ENCODE measurements at places on chromosomes 6 and 20.

DNA sequence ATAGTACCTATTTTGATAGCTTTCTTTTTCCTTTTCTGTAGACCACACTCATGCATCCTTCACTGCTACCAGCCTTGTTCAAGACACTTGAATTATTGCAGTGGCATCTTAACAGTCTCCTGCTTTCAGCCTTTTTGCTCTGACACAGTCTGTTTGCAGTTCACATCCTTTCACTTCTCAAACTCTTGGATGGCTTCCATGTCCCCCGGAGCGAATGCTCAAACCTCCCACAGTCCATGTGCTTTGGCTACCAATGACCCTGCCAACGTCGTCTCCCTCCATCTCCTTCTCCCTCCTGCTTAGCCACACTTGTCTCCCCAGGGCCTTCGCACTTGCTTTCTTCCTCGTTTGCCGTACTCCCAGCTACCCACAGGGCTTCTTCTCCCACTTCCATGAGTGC lies 270.0 kb upstream of the ZFP64 start:
- no peak for DNase-seq

DNA sequence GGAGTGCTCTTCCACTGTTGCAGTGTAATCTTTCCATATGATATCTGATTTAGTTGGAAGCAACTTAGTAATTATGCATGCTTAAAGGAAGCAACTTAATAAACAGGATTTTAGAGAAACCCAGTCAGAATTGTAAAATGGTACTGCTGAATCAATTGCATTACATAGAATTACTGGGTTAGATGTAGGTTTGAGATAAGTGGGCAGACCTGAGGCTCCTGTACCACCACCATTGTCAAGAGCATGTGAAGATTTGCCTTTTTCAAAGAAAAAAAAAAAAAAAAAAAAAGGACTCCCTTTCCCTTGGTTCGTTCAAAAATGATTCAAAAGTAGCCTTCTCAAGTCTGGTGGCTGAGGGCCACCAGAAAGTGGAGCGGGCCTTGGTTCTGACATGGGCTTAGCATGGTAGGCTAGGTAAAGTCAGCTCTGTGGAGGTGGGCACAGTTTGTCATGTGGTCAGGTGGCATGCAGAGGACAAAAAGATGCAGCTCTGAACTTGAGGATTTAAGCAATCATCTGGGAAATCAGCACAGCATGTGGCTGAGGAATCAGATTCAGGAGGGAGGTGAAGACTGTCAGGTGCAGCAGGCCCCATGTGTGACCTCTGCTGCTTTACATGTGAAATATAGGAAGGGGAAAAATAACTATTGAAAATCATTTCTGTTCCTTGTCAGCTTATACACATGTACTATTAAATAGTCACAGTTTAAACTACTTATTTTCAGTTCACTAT lies 32.4 kb downstream of the ARID1B start:
- DNase-seq: no peak

- DNase-seq: no peak
These were observed 8.6 kb upstream of the GABBR1 start for GRCh38 chr6:29641430-29642148.

- peak; percentile 56 for DNase-seq
These were observed 117.3 kb downstream of the TMEM170B start for GRCh38 chr6:11654876-11655275.

GRCh38 chr6:41531591-41532582 lies 14.3 kb upstream of the FOXP4 start:
- DNase-seq: peak; percentile 65

- DNase-seq: no peak
These were observed 65.2 kb upstream of the LOC128125822 start for GRCh38 chr6:63507096-63507495.

- no peak for DNase-seq
These were observed 20.5 kb downstream of the THBS2 start for GRCh38 chr6:169233181-169233580.

- DNase-seq: no peak
These were observed 9.8 kb upstream of the CBFA2T2 start for GRCh38 chr20:33480048-33480447.

- DNase-seq: no peak
These were observed 74.2 kb upstream of the RNF217 start for GRCh38 chr6:124887872-124888580.

DNA sequence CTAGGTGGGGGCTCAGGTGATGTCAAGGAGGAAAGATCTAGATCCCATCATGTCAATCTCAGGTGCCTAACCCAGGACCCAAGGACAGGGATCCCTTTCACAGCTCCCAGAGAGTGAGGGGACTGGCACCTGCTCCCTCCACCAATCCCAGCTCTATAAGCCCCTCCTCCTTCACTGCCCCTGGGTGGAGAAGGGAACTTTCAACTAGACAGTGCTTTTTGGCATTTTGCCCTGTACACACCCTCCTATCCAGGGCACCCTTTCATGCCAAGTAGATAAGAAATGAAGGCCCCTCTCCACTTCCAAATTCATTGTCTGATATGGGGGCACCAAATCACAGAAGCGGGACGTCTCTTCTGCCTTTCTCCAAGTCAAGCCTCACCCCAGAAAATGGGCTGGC lies 61.6 kb downstream of the MDGA1 start:
- no peak for DNase-seq

GRCh38 chr6:7542065-7542873 lies 798 bp downstream of the DSP start:
- DNase-seq: no peak

GRCh38 chr6:136208783-136209182 lies 41.3 kb downstream of the MTFR2 start:
- no peak for DNase-seq

- DNase-seq: no peak
These were observed 91.5 kb downstream of the RIMS1 start for GRCh38 chr6:71977884-71978283.

- peak; percentile 59 for DNase-seq
These were observed 668.6 kb downstream of the UTRN start for GRCh38 chr6:144953552-144954240.

- no peak for DNase-seq
These were observed 1.7 kb downstream of the TNF start for GRCh38 chr6:31576897-31577578.

DNA sequence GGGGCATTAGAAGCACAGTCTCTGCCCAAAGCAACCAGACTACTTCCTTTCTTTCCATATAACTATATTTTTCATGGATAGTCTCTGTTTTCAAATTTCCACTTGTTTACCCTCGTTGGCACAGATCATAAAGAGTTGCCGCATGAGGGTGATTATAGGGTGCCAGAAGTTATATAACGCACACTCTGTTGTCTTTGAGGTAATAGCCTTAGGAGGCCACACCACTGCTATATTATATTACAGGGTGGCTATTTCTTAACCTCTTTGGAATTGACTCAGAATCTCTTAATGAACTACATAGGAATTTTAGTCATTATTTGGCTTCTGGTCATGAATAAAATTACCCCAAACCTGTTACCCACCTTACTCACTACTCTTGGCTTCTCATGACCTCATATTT lies 43.7 kb downstream of the KCNQ5 start:
- DNase-seq: no peak

- DNase-seq: no peak
These were observed 17.4 kb upstream of the SLCO4A1 start for GRCh38 chr20:62624719-62625453.

DNA sequence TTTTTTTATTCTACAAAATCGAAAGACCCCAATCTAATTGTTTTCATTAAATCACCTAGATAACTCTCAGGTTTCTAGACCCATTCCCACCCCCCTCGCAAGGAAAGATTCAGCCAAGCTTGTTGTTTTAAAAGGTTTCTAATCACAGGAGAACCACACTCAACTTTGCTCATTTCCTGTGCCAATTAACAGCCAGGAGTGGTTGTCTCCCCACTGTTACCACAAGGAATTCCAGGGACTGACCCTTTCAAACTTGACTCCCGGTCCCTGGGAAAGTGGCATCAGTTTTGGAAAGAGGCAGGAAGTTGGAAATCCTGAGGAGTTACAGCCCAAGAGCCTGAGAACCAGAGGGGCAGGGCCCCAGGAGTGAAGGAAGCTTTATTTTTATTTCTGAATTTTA lies 561.3 kb upstream of the JAG1 start:
- peak; percentile 65 for DNase-seq

GRCh38 chr20:15976047-15976736 lies 597.1 kb downstream of the KIF16B start:
- DNase-seq: no peak

DNA sequence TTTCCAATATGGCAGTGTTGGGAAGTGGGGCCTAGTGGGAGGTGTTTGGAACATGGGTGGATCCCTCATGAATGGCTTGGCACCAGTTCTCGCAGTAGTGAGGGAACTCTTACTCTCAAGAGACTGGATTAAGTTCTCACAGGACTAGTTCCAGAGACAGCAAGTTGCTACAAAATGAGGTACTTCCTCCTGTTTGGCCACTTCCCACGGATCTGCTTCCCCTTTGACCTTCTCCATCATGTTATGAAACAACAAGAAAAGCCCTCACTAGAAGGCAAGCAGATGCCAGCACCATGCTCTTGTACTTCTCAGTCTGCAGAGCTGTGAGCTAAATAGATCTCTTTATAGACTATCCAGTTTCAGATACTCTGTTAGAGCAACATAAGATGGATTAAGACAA lies 3.1 kb downstream of the RSPH3 start:
- DNase-seq: no peak

DNA sequence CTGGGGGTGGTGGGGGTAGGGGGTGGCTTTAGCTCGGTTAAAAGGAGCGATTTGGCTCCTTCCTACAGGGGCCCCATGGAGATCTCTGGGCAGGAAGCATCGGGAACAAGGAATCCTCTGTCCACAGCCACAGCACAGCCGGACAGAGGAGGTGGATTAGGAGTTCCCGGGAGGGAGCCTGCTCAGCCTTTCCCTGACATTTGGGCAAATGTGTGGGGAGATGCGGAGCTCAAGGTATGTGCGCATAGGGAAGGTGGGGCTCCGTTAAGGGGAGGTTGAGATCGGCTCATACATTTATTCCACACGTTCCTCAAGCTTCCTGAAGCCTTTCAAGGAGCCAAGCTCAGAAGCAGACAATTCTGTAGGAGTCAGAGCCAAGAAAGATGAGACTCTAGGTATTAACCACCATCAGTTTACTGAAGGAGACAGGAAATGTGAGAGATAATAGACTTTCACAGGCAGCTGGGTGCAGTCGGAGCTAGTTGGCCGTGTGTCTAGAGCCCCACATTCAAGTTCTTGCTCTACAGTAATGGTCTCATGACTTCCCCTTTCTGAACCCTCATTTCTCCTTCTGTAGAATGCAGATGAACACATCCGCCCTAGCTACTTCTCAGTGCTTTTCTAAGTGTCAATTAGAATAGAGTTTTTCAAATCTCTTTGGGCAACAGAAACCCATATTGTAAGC lies 40.8 kb upstream of the EPB41L1 start:
- no peak for DNase-seq

DNA sequence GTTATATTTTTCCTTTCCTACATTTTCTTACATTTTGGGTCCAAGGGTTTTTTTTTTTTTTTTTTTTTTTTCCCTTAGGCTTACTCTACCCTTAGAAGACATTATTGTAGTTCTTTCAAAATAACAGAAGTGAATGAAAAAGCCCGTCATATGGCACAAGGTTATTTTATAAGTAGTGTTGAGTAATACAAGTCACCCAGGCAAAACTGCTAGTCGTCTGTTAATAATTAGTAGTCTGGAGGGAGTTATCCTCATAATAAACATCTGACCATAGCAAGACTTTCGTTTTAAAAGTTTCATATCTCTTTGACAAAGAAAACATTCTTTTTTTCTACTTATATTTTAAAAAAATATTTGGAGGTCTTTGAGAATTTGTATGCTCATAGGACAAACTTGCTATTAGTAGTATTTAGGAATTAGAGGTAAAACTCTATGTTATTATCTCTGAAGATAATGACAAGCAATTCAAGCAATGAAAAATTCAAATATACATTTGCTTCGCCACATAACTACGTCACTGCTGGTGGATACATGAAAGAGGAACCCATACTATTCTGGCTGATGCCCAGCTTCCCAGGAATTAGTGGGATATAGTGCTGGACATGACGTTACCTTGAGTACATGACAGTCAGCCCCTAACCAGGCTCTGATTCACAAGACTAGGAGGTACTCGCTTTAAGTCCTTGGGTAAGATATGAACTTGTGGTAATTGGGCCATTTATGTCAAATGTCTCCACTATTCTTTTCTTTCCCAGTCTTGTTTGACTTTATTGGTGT lies 532.8 kb downstream of the GRIK2 start:
- DNase-seq: no peak

- DNase-seq: peak; percentile 57
These were observed 32.4 kb upstream of the NOP56 start for GRCh38 chr20:2619961-2620595.

- no peak for DNase-seq
These were observed 171.5 kb upstream of the RIPOR2 start for GRCh38 chr6:25107218-25107617.

DNA sequence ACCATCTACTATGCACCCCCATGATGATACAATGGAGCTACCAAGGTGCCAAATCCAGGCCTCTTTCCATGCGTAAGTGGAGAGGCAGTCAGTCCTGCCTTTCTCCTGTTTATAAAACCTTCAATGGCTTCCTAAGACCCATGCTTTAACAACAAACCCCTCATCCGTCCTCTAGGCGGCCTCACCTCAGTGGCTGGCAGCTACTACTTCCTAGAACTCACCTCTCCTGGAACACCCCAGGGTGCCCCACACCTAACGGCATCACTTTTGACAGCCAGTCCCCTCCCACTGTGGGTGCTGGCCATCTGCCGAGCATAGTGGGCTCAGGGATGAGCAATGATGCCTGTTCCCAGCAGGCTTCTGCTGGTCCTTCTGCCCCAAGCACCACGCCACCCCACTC lies 80.0 kb upstream of the TAB2 start:
- DNase-seq: no peak

DNA sequence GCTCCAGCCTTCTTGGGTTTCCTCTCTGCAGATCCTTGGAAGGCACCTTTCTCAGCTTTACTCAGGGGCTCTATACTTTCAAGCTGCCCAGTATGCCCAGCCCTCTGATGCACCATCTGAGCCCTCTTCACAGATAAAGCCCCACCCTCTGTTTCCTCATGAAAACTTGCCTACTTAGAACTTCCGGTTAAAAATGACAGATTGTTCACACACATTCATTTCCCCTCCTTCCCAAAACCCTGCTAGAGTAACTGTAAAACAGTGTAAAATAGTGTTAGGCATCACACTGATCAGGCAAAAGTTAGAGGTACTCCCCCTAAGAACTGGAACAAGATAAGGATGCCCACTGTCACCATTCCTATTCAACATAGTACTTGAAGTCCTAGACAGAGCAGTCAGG lies 14.0 kb upstream of the GCM1 start:
- DNase-seq: no peak

DNA sequence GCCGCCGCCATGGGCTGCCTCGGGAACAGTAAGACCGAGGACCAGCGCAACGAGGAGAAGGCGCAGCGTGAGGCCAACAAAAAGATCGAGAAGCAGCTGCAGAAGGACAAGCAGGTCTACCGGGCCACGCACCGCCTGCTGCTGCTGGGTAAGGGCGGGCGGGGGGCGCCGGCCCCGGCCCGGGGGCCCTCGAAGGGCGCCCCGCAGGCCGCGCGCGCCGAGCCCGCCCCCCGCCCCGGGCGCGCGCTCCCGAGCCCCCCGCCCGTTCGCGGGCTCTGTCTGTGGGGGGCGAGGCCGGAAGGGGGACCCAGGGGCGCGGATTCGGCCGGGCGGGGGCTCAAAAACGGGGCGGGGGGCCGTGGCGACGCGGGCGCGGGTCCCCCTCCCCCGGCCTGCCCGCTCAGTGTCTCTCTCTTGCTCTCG lies 39.2 kb downstream of the GNAS start:
- DNase-seq: peak; percentile 54

GRCh38 chr20:35319871-35320197 lies 27.6 kb upstream of the FAM83C start:
- peak; percentile 83 for DNase-seq
